ENCODE measurements at places on chromosomes 11 and 22.

GRCh38 chr11:115769891-115770290 is 265.7 kb upstream of the CADM1 start:
- no peak for DNase-seq

DNA sequence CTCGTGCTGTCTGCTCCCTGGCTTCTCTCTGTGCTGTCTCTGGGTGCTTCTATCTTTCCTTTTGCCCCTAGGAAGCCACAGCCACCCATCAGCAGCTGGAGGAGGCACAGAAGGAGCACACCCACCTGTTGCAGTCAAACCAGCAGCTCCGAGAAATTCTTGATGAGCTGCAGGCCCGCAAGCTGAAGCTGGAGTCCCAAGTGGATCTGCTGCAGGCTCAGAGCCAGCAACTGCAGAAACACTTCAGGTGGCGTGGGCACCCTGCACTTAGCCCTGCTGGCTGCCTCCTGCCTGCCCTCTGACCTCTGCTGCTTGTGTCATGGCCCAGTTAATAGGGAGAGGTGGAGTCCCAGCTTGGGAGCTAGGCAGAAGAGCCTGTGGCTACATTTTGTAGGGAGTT is 67.8 kb downstream of the CEP164 start:
- DNase-seq, result no peak

DNA sequence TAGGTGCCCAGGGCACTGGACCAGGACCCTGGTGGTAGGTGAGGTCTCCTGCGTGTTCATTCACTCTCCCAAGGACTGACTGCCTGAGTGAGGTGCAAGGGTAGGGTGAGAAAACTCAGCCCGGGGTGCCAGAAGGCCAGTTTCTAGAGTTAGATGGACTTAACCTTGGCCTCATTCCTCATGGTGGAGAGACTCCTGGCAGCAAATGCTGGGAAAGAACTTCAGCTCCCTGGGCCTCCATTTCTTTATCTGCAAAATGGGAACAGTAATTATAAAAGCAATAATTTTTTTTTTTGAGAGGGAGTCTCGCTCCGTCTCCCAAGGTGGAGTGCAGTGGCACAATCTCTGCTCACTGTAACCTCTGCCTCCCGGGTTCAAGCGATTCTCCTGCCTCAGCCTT is 47.7 kb downstream of the TRIOBP start:
- no peak for DNase-seq

GRCh38 chr11:86888164-86889000 is 66.8 kb downstream of the FZD4 start:
- DNase-seq, result no peak

GRCh38 chr22:32219026-32219425 is 14.2 kb upstream of the RFPL2 start:
- DNase-seq, result no peak

GRCh38 chr11:63240791-63241379 is 2.5 kb downstream of the SLC22A25 start:
- no peak for DNase-seq

GRCh38 chr11:4695442-4695841 is 2.2 kb downstream of the OR51E2 start:
- no peak for DNase-seq

DNA sequence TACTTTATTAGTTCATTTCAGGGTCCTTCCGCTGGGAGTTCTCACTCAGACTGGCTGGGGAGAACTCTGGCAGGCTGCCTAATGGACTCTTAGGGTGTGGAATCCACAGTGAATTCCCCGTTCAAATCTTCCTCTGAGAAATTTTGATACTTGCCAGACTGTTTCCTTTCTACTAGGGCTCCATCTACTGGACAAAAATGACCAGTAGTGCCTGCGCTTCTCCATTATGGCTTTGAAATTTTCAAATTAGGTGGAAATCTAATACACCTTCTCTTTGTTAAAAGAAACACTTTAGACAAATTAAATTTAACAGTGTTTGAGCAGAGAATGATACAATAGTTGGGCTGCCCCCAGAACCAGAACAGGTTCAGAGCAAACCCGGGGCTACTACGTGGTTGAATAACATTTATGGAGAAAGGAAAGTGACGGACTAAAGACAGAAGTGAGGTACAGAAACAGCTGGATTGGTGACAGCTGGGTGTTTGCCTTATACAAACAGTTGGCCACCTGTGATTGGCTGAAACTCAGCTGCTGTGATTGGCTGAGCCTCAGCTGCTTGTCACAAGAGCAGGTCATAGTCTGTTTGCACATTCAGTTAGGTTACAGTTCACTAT is 52.9 kb upstream of the FDX1 start:
- peak; percentile 67 for DNase-seq

- DNase-seq, result peak; percentile 91
Observed at GRCh38 chr22:44698531-44699421, 3.2 kb upstream of the PRR5 start.

DNA sequence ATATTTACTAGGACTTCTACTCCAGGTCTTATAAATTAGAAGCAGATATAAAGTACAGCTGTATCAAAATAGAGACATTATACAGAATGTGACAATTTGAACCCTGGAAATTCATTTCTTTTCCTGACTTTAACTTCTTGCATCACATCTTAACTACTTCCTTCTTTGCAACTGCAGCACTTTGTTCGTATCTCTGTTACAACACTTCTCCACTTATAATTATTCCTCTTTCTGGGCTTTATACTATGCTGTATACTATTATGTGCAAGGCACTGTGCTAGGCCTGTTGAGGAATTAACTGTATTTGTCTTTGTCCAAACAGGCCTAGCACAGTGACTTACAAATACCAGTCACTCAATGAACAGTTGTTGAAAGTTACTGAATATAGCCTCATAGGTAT is 1.8 kb upstream of the SLC36A4 start:
- DNase-seq, result no peak

DNA sequence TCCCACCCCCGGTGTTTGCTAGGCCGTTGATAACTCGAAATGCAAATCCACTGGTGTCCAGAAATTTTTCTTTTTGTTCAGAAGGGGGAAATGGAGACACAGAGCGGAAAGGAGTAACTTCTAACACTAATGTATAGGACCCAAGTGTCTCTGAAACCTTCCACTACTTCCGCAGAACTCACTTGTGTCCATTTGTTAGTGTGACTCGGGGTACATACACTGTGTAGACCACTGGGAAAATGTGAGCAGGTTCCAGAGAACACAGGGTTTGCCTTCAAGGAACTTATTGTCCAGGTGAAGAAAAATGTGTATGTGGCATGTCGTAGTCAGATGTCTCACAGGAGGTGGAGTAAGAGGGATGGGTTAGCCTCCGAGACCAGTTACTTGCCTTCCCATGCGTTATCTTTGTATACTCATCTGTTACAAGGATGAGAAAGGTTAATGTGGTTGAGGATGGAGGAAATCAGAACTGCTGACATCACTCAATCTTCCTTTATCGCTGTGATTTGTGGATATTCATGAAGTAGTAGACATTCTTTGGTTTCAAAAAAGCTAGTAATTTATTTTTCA is 857 bp downstream of the ARCN1 start:
- peak; percentile 35 for DNase-seq

DNA sequence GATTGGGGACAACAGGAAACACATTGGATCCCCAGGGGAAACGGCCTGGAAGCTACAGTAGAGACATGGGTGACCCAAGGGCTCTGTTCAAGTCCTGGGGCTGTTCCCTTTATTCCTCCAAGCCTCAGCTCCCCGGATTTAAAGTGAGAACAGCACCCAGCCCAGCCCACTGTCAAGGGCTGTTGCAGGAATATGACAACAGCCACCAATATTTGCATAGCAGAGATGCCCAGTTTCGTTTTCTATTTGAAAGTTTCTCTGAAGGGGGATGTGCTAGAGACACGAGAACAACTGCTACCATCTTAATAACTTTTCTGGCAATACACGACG is 81.1 kb upstream of the WNT7B start:
- DNase-seq, result no peak

DNA sequence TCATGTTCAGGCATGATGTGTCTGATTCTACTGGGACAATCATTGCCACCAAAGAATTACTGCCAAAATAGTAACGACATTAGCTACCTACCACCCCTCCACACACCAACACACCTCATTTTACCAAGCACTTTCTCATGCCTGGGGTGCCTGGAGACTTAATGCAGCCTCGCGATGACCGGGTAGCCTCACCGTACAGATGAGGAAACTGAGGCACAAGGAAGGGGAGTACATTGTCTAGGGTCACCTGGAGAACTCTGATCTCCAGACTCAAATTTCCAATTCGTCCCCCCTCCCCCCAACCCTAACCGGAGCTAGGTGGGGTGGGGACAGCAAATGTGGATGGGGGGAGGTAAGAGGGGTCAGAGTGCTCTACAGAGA is 2.7 kb upstream of the RTN4RL2 start:
- DNase-seq, result no peak

- no peak for DNase-seq
Observed at GRCh38 chr22:26702906-26703830, 45.8 kb downstream of the MIAT start.

- DNase-seq, result no peak
Observed at GRCh38 chr11:8814209-8814922, 96.6 kb upstream of the AKIP1 start.

DNA sequence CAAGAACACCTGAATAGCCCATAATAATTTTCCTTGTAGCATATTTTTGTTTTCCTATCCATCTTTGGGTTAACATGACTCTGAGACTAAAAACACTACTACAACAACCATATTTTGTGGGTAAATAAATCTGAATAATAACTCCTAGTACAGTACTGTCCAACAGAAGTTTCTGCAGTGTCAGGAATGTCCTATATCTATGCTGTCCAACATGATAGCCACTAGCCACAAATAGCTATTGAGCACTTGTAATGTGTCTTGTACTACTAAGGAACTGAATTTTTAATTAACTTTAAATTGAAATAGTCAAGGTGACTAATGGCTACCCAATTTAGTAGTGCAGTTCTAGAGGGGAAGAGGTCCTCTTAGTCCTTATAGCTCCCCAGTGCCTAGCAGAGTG is 135.6 kb downstream of the CADM1 start:
- DNase-seq, result no peak

DNA sequence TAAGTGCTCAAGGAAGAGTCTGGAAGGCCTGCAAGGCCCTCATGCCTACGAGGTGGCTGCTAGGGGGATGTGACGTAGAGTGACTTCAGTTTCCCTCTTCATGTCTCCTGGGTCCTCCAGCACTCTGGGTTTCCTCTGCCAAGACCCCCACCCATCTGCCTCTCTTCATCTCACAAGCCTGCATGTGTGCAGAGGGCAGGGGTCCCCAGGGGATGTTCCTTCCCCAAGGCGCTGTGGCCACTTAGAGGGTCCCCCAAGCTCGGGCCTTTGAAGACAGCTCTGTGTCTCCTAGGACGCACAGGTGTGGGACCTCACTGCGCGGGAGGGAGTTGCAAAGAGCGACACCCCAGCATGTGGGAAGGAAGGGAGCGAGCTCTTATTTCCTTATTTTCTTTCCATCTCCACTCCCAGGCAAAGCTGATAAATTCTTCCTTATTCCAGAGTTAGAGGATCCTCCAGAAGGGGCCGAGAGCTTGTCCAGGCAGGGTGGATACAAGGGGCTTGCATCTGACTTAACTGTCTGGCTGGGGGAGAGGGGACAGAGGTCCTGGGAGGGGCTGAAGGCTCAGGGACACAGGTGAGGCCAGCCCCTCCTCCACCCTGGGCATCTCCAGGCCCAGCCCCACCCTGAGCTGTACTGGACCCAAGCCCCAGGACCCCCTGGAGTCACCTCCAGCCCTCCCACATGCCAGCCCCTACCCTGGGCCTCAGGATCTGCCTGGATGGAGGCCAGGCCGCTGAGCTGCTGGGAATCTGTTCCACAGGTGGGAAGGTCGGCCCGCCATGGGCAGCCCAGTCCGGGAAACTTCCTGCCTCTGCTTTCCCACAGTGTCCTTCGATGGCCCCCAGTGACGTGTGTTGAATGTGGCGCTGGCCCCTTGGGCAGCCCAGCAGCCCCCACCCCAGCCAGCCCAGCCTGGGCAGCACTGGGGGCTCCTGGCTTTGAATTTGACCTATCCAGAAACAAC is 59.7 kb upstream of the KCNQ1OT1 start:
- no peak for DNase-seq

DNA sequence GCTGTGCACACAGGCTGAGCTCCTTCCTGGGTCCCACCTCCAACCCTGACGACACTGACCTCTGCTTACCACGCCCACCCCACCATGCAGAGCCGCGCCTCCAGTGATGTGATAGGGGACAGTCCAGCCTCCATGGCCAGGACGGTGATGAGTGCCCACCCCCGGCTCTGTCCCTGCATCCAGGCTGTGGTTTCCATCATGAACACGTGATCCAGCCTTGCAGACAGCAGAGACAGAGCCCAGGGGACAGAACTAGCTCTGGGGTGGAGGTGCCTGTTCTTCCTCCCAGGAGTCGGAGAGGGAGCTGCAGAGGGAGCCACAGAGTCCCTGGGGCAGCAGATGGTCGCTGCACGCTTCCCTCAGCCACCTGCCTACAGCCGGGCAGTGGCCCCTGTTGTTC is 42.6 kb upstream of the IGSF9B start:
- no peak for DNase-seq

DNA sequence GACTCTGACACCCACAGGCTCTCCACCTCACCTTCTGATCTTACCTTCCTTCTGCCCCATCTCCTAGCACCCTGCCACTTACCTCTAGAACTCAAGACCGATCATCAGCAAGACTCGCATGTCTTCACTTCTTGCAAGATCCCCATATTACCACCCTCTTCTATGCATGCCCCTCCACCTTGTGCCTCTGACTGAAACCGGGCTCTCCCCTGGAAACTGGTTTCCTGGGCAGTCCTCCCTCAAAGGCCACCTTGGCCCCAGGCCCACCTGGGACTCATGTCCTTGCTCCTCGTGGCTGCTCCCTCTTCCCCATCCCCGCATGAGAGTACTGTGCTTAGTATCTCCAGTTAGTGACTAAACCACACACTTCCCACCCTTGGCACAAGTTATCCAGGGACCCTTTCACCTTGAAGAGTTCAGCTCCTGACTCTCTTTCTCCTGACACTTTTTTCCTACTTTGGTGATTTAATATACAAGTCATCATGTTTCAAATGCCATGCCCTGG is 136.7 kb downstream of the SPATA19 start:
- no peak for DNase-seq

- DNase-seq, result no peak
Observed at GRCh38 chr11:26626346-26626745, 54.3 kb upstream of the MUC15 start.

DNA sequence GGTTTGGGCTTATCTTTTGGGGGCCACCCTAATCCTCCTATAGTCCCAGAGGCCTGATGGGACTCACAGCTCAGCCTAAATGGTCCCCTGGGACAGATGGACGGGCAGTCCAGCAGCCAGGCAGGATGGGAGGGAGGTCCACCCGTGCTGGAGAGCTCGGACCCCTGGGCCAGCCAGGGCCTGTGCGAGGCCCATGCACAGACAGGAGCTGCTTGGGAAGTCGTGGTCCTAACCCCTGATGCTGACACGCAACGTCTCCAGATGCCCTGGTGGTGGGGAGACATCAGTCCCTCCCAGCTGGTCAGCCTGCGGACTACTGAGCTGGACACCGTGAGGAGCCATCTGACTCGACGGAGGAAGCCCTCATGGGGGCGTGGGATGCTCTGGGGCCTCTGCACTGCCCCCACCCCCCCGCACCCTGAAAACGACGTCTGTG is 31.2 kb upstream of the MUC5AC start:
- no peak for DNase-seq

DNA sequence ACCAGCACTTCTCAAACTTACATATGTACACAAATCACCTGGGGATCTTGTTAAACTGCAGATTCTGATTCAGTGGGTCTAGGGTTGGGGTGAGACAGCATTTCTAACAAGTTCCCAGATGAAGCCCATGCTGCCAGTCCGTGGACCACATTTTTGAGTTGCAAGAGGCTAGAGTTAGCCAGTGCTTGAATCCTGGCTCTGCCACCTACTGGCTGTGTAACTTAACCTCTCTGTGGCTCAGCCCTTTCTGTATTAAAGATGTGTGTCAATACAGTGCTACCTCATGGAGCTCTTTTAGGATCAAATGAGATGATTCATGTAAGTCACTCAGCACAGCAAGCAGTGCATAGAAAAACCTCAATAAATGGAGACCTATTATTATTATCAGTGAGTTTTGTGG is 90.2 kb upstream of the ISX start:
- no peak for DNase-seq
